ENCODE measurements at places on chromosomes 2 and 18.

GRCh38 chr2:121736140-121736461, 574 bp downstream of the NIFK start:
- DNase-seq: peak; percentile 22

DNA sequence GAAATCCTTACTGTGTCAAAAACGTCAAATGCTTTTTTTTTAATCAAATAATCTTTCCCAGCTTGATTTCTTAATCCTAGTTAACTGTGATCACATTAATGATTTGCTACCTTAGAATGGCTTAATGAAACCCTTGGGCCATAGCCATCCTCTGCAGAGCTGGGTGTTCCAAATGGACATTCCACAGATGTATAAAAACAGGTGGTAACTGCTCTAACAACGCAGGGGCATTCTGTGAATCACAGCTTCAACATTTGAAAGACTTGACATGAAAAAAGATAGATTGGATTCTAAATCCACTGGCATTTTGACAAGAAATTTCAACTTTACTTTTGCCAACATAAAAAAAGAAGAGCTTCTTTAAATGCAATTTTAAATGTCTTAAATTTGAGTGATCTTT, 69.8 kb upstream of the RASGRP3 start:
- DNase-seq: no peak

- DNase-seq: no peak
Measured at GRCh38 chr2:240338274-240338673, 97.2 kb upstream of the GPC1 start.

DNA sequence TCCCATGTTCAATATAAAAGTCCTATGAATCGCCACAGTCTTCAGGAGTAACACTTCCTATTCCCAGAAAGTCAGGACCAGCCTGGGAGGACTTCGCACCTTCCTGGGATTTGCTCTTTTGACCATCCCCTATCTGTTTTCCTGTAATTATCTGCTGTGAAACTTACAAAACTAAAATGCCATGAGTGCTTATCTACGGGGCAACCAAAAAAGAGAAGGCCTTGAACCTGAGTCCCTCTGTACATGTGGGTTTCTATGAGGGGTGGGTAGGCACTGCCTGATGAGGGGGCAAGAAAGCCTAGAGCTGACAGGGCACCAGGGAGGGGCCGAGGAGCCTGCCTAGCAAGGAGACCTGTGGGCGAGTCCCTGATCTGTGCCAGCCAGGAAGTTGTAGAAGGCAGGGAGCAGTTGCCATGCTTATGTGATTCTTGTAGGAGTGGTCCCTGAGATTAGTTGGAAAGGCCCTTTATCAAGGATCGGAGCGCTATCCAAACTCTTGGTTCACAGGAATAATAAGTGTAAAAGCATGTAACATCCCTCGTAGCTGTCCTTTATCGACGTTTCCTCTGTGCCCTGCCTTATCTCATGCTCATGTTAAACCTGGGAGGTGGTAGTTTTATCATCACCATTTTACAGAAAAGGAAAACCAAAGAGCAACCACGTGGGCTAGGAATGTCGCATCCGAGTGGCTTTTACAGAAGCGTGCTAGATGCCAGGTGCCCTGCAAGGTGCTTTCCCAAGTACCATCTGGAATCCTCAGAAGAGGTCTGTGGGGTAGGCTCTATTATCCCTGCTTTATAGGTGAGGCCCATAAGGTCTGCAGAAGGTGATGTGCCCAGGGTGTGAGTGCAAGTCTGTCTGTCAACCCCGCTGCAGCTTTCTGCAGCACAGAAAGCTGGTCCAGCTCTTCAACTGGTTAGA, 111.8 kb downstream of the B3GNT2 start:
- DNase-seq: no peak

Measured in suppressor macrophage (primary cell).